ENCODE measurements at places on chromosomes 1 and 21.

GRCh38 chr1:9150582-9151327 lies 21.9 kb upstream of the GPR157 start:
- DNase-seq: no peak

GRCh38 chr1:12604114-12604874 lies 13.7 kb downstream of the DHRS3 start:
- no peak for DNase-seq

DNA sequence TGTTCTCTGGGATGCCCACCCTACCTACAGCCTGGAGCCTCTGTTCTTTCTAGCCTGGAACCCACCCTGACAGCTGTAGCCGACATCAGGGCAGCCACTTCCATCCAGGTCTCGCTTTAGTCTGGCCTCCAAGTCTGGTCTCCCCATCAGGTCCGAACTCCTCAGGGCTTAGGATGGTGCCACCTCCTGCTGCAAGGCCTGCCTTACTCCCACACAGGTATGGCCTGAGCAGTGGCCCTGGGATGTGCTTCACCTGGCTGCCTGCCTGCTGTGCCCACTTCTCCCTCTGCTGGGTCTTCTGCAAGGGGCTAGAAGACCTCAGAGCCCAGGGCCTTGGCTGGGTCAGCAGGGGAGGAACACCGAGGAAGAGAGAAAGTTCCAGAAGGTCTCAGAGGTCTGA lies 35.7 kb upstream of the MAGOH start:
- peak; percentile 66 for DNase-seq

GRCh38 chr21:46622226-46622625 lies 13.2 kb upstream of the PRMT2 start:
- no peak for DNase-seq

DNA sequence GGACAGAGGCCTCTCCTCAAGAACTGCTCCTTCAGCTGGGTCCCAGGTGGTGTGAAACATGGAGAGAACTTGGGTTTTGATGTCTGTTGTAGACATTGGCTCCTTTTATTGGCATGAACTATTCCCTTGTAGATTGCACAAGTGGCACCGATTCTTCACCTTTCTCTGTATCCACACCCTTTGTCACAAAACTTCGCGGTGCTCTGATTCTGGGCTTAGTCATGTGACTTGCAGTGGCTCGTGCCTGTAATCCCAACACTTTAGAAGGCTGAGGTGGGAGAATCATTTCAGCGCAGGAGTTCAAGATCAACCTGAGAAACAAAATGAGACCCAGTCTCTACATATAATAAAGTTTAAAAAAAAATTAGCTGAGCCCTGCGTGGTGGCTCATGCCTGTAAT lies 42.5 kb upstream of the EYA3 start:
- DNase-seq: no peak

DNA sequence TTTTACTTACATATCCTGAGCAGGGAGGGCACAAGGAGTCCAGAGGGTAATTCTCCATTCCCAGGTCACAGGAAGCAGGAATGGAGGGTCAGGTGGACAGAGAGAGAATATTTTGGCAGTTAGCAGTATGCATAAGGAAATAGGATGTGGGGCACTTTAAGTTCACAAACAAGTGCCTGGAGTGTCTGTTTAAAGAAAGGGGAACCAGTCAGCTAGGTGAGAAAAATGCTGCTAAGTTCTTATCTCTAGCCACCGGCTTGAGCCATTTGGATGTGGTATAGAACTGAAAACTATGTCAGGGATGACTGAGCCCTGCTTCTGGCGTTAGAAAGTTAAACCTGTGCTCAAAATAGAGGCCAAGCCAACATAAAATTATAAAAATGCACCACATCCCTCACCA lies 739.7 kb upstream of the NCAM2 start:
- no peak for DNase-seq

- no peak for DNase-seq
These were observed 13.3 kb downstream of the RPTN start for GRCh38 chr1:152145769-152146168.

GRCh38 chr1:225449774-225450173 lies 21.9 kb upstream of the LBR start:
- peak; percentile 44 for DNase-seq

- DNase-seq: no peak
These were observed 185.6 kb downstream of the TOMM20 start for GRCh38 chr1:234942879-234943506.

DNA sequence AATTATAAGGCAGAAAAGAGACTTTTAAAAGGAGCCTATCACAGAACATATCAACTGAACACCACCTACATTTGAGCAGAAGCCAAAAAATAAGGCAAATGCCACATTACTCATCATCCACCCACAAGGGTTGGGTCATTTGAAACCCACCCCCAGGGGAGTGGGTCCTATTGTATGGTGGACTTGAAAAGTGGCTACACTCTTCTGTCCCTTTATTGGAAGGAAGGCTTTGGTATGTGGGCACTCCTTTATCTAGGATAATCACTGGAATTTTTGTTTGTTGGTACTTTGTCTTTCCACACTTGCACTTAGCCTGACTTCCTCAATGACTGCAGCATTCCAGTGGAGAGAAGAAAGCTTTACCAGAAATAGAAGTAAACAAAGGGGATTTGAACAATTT lies 157.2 kb upstream of the COL11A1 start:
- no peak for DNase-seq

- DNase-seq: no peak
These were observed 212.9 kb upstream of the HOOK1 start for GRCh38 chr1:59601811-59602210.

GRCh38 chr1:236089046-236089773 lies 24.3 kb upstream of the NID1 start:
- no peak for DNase-seq

- no peak for DNase-seq
These were observed 40.2 kb downstream of the IL12RB2 start for GRCh38 chr1:67347688-67348472.

DNA sequence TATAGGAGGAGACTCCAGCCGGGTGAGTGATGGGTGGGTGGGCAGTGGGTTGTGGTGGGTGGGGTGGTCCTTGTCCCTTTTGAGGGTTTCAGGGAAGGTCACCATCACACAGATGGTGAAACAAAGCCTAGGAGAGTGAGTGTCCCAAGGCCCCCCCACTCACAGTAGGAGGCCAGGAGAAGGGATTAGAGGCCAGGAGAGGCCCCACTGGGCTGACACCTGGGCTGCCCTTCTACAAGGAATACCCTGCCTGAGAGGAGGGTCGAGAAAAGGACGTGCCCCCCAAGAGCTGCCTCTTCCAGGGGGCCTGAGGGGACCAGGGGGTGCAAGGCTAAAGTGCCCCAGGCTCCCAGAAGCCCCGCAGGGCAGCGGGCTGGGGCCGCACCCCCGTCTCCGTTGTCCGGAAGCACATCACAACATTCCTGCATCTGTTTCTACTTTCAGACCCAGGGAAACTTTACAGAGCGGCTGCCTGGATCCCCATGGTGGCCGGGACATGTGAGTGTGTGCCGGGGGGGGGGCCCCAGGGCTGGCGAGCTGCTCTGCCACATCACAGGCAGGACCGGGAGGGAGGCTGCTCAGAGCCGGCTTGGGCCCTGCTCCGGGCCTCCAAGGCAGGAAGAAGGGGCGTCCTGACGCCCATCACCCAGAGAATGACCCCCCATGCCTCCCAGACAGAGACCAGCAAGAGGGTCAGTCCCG lies 68.2 kb downstream of the ARHGEF16 start:
- no peak for DNase-seq

- DNase-seq: no peak
These were observed 17.7 kb downstream of the NEXN start for GRCh38 chr1:77906019-77906545.

DNA sequence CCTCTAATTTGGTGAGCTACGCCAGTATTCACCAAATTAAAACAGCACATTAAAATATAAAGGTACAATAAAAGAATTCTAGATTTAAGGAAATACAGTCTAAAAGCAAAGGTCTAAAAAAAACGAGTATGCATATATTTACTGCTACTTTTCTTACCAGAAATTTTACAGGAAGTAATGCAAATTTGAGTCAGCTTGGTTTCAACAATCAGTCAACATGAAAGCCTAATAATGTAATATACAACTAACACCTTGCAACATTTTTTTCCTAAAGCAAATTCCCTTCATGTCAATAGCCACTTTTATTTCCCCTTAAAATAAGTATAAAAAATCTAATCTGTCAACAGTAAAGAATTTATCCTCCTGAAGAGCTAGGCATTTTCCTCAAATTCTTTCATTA lies 11.9 kb downstream of the PTP4A2 start:
- DNase-seq: no peak

DNA sequence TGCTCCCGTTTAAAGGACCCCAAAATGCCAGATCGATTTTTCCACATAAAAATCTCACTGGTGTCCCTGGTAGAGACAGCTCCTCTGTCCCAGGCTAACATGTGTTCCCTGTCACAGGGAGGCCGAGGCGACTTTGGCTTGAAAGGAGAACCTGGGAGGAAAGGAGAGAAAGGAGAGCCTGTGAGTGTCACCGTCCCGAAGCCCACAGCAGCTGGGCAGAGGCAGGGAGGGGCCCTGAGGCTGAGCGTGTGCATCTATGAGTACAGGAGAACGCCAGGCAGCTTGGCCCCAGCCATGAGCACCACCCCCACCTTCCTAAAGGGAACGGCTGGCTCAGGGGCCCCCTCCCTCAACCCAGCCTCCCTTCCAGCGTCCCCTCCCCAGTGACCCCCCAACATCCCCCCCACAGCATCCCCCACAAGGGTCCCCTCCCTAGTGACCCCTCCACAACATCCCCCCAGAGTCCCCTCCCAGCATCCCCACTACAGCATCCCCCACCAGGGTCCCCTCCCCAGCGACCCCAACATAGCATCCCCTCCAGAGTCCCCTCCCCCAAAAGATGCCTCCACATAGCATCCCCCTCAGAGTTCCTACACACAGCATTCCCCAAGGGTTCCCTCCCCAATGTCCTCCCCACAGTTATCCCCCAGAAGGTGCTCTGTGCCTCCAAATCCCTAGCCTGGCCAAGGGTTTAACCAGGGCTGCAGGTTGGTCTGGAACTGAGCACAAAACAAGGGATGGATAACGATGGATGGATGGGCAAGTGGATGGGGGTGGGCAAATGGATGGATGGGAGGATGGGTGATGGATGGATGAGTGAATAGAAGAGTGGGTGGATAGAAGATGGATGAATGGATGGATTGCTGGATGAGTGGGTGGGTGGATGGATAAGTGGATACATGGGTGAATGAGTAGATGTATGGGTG lies 25.1 kb downstream of the COL6A2 start:
- DNase-seq: peak; percentile 46

DNA sequence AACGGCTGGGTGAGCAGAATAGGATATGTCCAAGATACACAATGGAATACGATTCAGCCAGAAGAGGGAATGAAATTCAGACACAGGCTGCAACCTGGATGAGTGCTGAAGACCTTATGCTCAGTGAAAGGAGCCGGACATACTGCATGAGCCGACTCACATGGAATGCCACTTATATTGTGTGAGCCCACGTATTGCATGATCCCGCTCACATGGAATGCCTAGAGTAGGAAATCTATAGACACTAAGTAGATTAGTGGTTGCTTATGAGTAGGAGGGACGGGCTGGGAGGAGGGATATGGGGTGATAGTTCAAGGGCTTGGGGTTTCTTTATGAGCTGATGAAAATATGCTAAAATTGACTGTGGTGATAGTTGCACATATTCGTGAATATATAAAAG lies 26.8 kb downstream of the TMPRSS2 start:
- DNase-seq: no peak

GRCh38 chr1:160774886-160775719 lies 20.9 kb upstream of the LY9 start:
- no peak for DNase-seq

DNA sequence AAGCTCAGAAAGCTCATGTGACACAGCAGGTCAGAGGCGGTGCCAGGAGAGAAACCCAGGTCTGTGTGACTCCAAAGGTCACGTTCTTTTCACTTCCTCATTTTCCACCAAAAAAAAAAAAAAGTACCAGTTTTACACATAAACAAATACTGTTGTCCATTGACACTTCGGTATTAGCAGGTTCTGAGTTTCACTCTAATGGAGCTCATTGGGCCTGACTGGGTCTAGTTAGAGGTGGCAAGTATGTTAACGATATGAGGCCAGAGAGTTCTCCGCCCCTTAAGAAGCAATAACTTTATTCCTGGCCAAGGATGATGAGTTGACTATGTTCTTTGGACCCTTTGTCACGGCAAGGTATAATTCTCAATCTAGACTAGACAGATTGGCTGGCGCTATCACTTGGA lies 30.0 kb upstream of the SDE2 start:
- no peak for DNase-seq

DNA sequence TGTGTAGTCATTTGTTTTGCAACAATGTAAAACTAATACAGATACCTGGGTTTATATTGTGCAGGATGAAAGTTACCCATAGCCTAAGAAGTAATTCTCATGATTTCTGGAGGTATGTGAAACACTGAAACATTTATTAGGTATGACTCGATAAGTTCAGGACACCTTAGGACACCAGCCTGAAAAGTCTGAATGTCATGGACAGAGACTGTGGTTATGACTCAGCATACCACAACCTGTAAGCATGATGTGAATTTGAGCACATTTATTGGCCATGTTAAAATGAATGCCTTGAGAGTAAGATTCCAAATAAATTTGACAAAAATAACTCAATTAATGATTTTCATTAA lies 1471.7 kb upstream of the B3GALT2 start:
- DNase-seq: no peak

GRCh38 chr21:36691555-36692041 lies 7.3 kb upstream of the SIM2 start:
- no peak for DNase-seq

DNA sequence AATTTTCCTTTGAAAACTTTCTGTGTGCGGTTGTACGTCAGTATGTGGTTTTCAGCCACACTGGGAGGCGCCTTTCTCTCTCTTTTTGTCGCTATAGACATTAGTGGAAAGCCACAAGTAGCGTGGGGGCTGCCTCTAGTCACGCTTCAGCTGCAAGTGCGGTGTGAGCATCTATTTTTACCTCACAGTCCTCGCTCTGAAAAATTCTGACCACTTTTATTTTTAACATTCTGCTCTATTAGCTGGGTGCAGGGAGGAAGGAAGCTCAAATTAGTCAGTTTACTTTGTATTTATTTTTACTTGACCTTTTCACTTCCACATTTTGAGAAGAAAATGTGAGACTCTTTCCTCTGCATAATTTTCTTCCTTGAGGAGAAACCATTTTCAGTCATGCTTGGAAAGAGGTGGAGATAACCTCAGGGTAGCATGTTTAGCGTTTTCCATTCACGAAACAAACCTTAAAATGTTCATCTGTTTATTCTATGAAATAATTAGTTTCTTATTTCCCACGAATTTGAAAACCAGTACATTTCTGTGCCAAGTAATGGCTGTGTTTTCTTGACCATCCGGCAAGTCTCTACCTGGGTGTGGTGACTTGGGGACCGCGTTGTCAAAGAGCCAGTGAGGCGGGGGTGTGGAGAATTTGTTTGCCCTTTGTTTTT lies 35.6 kb downstream of the ADARB1 start:
- DNase-seq: no peak

All from chondrocyte (in vitro differentiated cells).